ENCODE measurements at places on chromosomes 16 and 17.

- no peak for DNase-seq
Measured at GRCh38 chr16:26791169-26791568, 275.6 kb upstream of the C16orf82 start.

DNA sequence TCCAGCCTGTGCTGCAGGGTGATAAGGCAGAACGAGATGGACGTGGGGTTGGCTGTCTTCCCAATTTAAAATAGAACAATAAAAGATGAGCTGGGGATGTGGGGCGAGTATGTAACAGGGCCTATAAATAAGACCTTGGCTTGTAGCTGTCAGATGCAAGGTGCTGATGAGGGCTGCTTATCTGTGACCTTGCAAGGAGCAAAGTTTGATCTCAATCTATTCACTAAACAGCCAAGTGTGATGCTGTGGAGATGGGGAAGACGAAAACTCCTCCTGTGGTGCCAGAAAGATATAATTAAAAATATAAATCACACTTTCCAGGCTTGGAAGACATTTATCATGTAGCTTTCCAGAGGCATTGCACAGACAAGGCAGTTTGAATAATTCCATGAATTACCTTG lies 26.7 kb upstream of the TEX2 start:
- DNase-seq = no peak

DNA sequence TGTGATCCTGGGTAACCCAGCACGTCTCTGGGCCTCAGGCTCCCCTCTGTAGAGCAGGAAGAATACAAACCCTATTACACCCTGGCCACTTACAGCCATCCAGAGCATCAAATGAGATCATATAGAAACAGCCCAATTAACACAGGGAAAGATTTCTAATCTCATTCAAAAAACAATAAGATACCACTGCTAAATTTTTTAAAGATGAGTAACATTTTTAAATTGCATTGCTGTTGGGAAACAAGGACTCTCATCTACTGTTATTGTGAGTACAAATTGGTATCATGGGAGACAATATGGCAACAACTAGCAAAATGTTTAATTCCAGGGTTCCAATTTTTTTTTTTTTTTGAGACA lies 41.1 kb downstream of the SRL start:
- no peak for DNase-seq

DNA sequence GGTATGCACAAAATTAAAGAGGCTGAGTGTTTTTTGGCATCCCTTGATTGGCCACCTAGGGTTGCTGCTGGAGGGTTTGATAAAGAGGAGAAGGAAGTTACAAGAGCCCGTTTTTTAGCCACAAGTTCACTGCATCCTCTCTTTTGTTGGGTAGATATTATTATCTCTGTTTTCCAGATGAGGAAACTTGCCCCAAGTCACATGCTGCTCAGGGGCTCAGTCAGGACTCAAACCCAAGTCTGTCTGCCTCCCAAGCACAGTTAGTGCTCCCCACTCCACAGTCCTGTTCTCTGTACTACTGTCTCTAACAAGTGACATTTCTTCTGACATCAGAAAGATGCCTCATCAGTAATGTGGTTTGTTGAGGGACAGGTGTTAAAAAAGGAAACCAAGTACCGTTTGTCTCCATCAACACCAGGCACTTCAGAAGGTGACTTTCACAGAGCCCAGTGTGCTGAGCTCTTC lies 1.4 kb downstream of the NT5M start:
- DNase-seq = peak; percentile 72

- DNase-seq = peak; percentile 27
Measured at GRCh38 chr17:76659928-76660655, 16.5 kb upstream of the ST6GALNAC1 start.

DNA sequence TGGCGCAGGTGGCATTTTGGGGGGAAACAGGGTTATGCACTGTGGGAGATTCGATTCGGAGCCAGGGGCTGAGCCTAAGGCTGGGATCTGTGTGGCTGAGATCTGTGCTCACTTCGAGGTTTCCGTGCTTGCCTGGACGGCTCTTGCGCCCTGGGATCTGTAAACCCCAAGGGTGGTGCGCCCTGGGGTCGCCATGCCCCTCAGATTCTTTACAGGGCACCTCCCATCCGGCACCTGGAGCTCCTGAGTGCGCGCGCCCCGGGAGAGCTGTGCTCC lies 377 bp downstream of the SLC13A5 start:
- no peak for DNase-seq

DNA sequence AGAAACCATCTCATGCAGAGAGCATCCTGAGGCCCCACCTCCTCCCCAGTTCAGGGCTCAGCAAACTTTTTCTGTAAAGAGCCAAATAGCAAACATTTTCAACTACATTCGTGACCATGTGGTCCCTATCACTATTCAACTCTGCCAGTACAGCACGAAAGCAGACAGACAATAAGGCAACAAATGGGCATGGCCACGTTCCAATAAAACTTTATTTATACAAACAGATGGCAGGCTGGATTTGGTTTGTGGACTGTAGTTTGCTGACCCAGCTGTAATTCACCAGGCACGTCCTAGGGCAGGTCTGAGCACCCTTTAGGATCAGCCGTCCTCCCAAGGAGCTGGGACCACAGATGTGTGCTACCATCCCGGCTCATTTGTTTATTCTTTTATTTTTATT lies 27.1 kb upstream of the GPRC5C start:
- DNase-seq = no peak

DNA sequence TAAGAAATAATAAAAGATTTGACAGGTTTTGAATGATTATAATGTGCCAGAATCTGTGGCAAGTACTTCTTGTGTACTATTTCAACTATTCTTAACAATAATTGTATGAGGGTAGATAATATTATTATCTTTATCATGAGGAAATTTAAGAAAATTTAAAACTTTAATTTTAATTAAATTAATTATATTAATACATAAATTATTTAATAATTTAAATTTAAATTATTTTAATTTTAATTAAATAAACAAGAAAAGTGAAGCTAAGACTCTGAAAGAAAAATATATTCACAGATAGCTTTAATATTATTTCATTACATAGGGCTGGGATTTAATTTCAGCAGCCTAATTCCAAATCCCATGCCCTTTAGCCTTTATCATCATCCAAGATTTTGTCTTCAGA lies 31.4 kb upstream of the NETO2 start:
- DNase-seq = no peak

- DNase-seq = no peak
Measured at GRCh38 chr16:89210165-89210903, 7.2 kb upstream of the ZNF778 start.

GRCh38 chr17:44585315-44585714 lies 28.0 kb downstream of the FZD2 start:
- no peak for DNase-seq

- DNase-seq = peak; percentile 94
Measured at GRCh38 chr17:79728169-79728907, 2.4 kb upstream of the ENPP7 start.

DNA sequence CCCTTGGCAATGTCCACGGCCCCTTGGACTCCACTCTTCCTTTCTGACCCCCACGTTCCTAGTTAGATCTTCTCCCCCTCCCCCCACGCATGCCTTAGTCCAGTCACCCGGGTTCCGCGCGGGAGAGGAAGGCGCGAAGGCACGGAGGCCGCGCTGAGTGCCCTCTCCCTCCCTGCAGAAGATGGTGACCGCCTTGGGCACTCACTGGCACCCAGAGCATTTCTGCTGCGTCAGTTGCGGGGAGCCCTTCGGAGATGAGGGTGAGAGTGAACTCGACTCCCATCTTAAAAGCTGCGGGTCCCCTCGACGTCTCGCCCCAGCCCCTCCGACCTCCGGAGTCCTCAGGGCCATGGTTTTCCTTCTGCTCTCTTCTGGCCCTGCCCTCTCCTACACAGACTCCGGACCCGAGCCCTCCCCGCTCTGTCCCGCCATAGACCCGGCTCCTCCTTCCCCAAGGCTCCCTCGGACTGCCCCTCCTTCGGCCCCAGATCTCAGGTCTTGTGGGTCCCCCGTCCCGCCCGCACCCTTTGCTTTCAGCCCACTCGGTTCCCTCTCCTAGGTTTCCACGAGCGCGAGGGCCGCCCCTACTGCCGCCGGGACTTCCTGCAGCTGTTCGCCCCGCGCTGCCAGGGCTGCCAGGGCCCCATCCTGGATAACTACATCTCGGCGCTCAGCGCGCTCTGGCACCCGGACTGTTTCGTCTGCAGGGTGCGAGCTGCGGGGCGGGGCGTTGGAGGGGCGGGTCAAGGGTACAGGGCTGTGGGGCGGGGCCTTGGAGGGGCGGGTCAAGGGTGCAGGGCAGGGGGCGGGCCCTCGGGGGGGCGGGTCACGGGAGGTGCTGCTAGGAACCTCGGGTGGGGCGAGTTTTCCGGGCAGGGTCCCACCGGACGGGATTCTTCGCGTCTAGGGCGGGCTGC lies 4.6 kb downstream of the TGFB1I1 start:
- peak; percentile 89 for DNase-seq

DNA sequence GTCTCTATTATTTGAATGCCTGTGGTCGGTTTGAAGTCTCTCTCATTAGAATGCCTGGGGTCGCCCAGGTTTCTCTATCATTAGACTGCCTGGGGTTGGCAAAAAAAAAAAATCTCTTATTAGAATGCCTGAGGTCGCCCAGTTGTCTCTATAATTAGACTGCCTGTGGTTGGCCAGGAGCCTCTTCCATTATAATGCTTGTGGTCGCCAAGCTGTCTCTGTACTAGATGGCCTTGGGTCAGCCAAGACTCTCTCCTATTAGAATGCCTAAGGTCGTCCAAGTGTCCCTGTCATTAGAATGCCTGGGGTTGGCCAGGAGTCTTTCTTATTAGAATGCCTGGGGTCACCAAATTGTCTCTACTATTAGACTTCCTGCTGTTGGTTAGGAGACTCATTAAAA lies 2228.4 kb downstream of the TP53TG3F start:
- DNase-seq = no peak

DNA sequence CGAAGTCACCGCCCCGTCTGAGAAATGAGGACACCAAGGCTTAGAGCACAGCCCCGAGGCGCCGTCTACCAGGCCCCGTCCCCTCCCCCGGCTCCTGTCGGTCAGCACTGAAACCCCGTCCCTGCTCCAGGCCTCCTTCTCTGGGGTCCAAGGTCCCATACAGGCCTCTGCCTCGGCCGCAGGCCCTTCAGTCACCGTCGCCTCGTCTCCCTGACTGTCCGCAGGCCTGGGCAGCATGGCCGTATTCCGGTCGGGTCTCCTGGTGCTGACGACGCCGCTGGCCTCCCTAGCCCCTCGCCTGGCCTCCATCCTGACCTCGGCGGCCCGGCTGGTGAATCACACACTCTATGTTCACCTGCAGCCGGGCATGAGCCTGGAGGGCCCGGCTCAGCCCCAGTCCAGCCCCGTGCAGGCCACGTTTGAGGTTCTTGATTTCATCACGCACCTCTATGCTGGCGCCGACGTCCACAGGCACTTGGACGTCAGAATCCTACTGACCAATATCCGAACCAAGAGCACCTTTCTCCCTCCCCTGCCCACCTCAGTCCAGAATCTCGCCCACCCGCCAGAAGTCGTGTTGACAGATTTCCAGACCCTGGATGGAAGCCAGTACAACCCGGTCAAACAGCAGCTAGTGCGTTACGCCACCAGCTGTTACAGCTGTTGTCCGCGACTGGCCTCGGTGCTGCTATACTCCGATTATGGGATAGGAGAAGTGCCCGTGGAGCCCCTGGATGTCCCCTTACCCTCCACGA lies 617 bp downstream of the COASY start:
- no peak for DNase-seq

GRCh38 chr17:55889271-55889670 lies 138.4 kb downstream of the PCTP start:
- DNase-seq = no peak

- no peak for DNase-seq
Measured at GRCh38 chr16:57563487-57563750, 21.0 kb downstream of the ADGRG5 start.

DNA sequence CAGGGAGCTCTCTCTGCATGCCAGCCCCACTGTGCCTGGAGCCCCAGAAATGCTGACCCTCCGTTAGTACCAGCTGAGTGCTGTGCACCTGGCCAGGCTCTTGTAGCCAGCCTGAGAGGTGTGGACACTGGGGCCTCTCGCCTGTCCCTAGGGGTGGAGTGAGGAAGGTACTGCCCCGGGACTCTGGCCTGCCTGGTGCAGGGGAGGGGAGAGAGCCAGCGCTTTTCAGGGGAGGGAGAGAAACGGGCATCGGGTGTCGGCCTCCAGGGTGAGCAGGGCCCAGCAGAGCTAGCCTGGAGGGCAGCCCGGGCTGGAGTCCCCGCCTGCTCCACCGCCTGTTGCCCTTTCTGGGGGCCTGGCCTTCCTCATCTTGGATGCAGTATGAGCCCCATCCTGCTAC lies 13.1 kb downstream of the MAP2K3 start:
- no peak for DNase-seq

DNA sequence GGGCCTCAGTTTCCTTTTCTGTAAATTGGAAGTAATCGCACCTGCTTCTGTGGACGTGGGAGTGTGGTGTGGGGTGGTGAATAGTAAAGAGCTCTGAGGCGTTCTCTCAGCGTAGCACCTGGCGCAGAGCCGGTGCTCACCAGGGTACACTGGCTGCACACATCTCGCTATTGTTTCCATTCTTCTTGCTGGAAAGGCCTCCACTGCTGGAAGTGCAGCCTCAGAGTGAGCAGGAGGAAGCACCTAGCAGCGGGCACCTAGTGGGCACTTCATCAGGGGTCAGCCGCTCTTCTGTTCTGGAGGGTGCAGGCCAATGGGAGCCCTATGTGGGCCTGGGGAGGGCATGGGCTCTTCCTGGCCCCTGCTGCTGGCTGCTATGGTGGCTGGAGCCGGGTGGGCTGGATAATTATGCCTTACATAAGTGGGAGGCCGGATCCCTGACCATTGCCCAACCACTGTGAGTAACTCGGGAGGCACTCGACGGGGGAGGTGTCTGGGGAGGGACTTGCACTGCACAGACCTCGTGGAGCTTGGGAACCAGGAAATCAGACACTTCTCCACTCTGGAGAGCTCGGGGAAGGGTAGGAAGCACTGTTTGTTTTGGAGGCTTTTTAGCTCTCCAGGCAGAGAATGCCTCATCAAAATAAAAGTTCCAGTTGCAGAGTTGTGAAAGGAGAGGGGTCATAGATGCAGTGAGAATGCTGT lies 1.7 kb downstream of the MAP2K3 start:
- peak; percentile 68 for DNase-seq

- DNase-seq = peak; percentile 67
Measured at GRCh38 chr17:68057531-68057952, 22.0 kb downstream of the KPNA2 start.

DNA sequence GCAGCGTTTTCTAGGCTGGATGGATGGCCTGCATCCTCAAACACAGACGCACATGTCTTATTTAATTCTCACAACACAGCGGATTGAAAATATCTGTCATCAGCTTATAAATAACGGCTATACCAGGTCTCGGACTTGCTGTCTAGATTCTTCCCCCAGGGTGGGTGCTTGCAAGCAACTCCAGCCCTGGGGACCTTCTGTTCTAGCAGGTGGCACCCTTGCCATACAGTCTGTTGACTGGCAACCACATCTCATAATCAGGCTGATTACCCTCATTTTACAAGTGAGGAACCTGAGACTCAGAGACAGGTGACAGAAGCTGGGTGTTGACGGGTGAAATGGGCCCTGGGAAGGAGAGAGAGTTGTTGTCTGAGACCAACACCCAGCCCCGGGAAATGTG lies 16.2 kb upstream of the SEZ6 start:
- no peak for DNase-seq

GRCh38 chr17:37261286-37261685 lies 114.5 kb upstream of the C17orf78 start:
- DNase-seq = no peak

Data from CD4-positive, alpha-beta T cell treated with Interleukin-4 for 1 hour (primary cell).